ENCODE measurements at places on chromosomes 12 and 14. TPM values are rescaled to one million over a fixed set of nuclear protein-coding genes. Genes with fewer than 3 reads are reported as not detected.

- DNase-seq, result no peak
These were observed 9.0 kb downstream of the SERPINA6 start for GRCh38 chr14:94313991-94314655.

DNA sequence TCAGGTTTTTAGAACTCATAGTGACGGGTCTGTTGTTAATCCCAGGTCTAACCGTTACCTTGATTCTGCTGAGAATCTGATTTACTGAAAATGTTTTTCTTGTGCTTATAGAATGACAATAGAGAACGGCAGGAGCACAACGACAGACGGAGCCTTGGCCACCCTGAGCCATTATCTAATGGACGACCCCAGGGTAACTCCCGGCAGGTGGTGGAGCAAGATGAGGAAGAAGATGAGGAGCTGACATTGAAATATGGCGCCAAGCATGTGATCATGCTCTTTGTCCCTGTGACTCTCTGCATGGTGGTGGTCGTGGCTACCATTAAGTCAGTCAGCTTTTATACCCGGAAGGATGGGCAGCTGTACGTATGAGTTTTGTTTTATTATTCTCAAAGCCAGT lies 34.4 kb downstream of the PSEN1 start:
- DNase-seq, result no peak

GRCh38 chr12:50032854-50033581 lies 7.7 kb upstream of the RACGAP1 start:
- DNase-seq, result no peak

DNA sequence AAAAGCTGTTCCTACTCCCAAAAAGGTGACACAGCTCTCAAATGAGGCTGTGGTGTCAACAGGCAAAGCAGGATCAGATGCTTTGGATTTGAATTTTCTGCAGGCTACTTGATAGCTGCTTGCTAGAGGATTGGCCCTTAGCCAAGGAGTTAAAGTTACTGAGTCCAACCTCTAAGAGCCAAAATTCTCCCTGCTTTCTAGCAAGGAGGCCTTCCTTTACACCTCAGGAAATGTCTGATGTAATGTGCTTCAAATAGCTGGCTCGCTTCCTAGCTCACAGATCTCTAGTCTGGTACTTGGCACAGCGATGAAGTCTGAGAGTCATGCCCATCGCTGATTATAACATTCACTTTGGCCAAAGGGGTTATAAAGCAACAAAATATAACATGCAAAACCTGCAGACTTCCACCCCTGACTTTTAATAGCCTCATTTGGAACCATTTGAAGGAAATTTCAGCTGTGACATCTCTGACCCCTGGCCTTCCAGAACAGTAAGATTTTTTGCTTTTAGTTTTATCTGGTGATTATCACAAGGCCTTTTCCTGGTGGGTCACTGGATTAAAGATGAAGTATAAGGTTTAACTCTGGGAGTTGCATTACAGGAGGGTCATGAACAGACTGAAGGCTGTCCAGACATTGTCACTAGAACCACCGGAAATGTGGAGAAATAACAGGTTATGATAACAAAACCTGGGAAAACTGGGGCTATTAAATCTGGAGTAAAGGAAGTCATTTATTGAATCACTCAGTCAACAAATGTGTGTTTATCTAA lies 189.7 kb downstream of the EPS8 start:
- no peak for DNase-seq

GRCh38 chr12:124030510-124030909 lies 57.5 kb downstream of the ZNF664 start:
- DNase-seq, result no peak

- DNase-seq, result no peak
These were observed 31.4 kb upstream of the RAP1B start for GRCh38 chr12:68579254-68579653.

DNA sequence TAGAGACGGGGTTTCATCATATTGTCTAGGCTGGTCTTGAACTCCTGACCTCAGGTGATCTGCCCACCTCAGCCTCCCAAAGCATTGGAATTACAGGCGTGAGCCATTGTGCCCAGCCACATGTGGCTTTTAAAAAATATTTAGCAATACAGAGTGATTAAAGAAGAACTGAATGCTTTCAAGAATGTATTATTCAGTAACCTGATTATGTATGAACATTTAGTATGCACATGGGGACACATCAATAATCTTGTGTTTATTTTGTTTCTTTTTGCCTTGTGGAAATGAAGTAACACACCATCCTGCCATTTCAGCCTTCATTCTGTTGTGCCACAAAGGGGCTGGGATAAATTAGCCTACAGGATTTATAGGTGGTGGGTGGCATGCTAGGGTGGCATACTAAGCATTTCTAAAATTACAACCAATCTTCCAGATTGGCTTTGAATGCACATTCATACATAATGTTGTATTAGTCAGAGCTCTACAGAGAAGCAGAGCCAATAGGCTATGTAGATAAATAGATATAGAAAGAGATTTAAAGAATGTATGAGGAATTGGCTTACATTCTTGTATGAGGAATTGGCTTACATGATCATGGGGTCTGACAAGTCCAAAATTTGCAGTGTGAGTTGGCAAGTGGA lies 25.5 kb upstream of the TXNRD1 start:
- DNase-seq, result no peak

DNA sequence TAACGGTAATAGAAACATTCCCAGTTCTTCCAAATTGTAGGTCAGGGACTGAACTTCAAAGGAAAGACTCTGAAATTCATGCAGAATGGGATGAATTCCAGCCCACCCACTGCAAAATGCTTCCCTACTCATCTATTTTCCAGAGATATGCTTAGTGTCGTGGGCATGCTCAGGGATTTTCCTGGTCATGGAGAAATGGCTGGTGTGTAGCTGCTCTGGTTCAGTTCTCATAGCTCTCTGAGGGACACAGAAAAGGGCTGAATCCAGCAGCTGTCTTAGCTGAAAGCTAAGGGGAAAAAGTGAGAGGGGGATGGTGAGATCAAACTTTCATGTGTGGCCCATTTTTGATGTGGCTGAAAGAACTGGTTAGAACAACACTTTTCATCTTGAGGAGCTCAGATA lies 72.9 kb upstream of the KRAS start:
- no peak for DNase-seq

- DNase-seq, result no peak
These were observed 273.4 kb upstream of the SLC16A7 start for GRCh38 chr12:59322473-59322872.

- no peak for DNase-seq
These were observed 156.3 kb downstream of the NUBPL start for GRCh38 chr14:31717294-31718085.

DNA sequence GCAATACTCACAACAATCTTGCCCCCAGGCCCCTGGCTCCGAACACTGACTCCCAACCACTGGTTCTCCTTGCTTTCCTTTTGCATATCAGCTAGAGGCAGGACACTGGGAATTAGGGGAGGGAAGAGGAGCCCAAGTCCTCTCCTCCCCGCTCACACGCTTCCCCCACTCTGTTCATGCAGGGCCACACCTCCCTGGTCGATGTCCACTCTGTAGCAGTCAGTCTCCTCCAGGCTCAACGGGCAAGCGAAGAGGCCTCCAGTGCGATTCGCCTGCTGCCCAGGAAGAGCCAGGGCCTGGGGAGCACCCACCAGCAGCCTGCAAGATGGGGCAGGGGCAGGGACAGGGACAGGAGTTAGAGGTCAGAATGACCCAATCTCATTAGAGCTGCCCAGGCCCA lies 4.8 kb downstream of the ITGA7 start:
- DNase-seq, result no peak

GRCh38 chr12:117986705-117987469 lies 18.1 kb upstream of the KSR2 start:
- DNase-seq, result no peak

DNA sequence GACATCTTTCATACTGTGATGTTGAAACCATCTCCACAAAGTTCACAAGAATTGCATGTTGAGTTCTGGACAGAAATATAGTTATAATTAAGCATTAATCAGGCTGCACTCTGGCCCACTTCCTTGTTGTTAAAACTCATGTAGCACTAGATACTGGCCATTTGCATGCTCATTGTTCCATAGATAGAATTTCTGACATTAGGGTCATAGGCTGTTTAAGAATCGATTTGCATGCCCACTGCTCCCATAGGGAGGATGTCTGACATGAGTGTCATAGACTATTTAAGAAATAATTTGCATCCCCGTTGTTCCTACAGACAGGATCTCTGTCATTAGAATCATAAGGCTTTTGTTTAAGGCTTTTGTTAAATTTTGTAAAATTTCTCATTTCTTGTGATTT lies 50.2 kb downstream of the MYF5 start:
- no peak for DNase-seq

DNA sequence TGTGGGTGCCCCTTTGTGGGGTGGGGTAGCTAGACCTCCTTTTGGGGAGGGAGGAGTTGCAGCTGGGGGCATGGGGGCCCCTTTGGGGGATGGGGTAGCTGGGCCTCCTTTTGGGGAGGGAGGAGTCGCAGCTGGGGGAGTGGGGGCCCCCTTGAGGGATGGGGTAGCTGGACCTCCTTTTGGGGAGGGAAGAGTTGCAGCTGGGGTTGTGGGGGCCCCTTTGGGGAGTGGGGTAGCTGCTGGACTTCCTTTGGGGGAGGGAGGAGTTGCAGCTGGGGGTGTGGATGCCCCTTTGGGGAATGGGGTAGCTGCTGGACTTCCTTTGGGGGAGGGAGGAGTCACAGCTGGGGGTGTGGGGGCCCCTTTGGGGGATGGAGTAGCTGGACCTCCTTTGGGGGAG lies 7.0 kb downstream of the NACA start:
- DNase-seq, result no peak

DNA sequence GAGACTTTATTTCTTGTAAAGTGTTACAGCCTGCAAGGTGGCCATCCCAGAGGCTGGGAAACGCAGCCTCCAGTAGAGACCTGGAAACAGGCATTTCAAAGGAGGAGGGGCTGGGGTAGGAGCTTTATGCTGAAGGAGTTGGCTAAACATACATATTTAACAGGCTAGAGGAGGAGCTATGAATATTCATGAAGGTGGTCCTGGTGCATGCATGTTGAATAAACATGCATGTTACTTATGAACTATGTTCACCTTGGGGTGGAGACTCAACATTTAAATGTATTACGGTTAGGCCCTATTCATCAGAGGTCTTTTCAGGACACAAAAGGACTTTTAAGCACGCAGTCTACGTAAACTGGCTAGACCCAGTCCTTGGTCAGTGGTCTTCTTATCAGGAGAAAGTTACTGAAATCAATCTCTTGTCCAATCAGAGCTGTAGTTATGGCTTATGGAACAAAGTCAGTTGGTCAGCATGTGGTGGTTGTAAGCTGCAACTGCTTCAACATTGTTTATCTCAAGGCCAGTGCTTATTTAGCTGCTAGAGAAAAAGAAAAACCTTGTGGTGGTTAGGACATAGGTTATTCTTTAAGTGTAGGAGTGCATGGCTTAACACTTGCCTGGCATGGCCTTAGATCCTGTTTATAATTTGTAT lies 11.4 kb upstream of the ARF6 start:
- no peak for DNase-seq

DNA sequence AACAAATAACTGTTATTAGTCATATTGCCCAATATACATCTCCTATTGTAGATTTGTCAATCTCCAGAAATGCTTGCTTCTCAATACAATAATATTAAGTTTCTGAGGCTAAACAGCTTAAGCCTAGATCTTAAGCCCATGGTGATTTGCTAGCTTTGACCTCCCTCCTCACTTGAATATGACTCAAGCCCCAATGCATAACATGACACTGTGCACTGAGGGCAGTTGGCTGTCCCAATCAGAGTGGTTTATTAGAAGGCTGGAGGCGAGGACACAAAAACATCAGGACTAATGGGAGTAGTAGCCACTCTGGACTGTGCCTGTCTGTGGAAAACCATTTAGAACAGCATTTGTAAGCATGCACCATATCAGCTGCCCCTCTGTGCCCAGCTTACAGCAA lies 81.1 kb upstream of the GTF2A1 start:
- DNase-seq, result no peak

GRCh38 chr12:88597365-88597764 lies 17.1 kb upstream of the KITLG start:
- no peak for DNase-seq

DNA sequence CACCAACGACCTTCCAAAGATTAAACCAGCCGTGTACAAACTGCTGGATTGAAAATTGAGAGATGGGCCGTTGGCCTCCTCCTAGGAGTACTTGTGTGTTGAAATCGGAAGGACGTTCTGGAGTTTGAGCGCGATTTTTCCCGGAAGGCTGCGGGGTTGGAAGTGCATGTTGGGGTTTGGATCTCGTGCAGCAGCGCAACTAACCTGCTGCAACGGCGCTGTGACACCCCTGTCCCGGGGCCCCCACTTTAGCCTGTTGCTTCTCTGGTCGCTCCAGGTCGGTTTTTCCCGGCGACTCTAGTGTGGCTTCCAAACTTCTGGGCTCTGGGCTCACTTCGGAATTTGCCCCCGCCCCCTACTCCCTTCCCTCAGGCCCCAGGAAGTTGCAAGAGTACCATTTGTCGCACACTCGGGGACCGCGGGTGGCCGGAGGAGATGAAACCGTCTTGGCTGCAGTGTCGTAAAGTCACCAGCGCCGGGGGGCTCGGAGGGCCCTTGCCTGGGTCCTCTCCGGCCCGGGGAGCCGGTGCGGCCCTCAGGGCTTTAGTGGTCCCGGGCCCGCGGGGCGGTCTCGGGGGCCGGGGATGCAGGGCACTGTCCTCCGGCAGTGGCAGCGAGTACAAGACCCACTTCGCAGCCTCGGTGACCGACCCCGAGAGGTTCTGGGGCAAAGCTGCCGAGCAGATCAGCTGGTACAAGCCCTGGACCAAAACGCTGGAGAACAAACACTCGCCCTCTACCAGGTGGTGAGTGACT lies at the start of gene ACSS3:
Gene ACSS3, plus strand, starts transcription at position 394 of the 756 bp plus-strand sequence. Its CDS starts 42 bp downstream, at position 436.
- no peak for DNase-seq

- no peak for DNase-seq
These were observed 888 bp upstream of the EEA1 start for GRCh38 chr12:92929983-92930382.

GRCh38 chr12:45051572-45052125 lies 750 bp upstream of the DBX2 start:
- DNase-seq, result no peak

DNA sequence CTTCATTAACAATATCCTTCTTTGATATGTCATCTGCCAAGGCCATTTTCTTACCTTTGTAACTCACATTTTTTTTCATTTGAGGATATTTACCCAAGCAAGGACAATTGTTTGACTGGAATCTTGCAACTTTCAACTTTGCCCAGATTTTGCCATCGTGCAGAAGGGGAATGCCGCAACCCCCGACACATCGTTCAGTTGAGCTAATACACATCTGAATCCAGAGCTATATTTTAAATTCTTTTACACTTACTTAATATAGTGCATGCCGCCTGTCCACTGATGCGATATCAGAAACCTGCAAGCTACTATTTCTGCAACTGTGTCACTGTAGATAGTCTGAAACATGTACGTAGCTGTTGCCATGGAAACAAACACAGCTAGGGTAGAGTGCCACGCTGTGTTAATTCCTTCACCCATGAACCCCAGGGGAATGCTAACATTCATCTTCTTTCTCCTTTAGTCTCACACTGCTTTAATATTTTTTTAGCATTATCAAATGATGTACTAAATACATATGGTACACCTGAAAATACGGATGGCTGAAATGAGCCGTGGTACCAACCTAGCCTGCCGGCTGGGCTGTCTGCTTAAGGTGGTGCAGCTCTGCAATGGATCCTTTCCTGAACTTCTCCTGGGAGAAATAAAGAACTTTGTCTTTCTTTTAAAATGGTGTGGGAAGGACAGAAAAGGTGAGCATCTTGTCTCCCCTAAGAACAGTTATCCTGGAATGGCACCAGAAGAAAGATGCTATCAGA lies 77.0 kb upstream of the FOXN3 start:
- no peak for DNase-seq

Gene TPH2
- not detected for total RNA-seq

Gene NUAK1
- 68.8 TPM for total RNA-seq

Gene ASIC1
- 2.5 TPM for total RNA-seq

Gene CLEC4D
- not detected for total RNA-seq

Gene CLEC4C
- total RNA-seq, result not detected

Gene RPL10L
- total RNA-seq, result not detected

Gene VWF
- total RNA-seq, result 1,804 TPM

Gene ACTN1
- 671 TPM for total RNA-seq
